C1 segment of cervical spinal cord (tissue), 14 donors: ENCODE measurements at places on chromosomes 11 and 22.

DNA sequence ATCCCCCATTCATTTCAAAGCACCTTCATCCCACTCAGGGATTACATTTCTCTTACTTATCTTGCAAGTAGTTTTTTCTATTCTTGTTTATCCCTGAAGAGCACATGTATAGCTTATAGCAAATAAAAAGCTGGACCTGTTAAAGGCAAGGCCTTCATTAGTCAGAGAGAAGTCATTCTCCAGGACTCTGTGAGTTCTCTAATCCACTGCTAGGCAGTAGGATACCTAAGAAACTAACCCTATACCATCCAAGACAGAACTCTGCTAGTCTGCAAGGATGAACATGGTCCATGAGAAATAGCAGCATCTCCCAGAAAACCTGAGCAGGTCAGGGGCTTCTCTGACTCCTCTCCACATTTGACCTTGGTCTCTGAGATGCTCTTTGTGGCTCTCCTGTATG lies 104.5 kb downstream of the KIRREL3 start:
- no peak for DNase-seq

GRCh38 chr22:40324468-40325305 lies 21.6 kb upstream of the ADSL start:
- no peak for DNase-seq

DNA sequence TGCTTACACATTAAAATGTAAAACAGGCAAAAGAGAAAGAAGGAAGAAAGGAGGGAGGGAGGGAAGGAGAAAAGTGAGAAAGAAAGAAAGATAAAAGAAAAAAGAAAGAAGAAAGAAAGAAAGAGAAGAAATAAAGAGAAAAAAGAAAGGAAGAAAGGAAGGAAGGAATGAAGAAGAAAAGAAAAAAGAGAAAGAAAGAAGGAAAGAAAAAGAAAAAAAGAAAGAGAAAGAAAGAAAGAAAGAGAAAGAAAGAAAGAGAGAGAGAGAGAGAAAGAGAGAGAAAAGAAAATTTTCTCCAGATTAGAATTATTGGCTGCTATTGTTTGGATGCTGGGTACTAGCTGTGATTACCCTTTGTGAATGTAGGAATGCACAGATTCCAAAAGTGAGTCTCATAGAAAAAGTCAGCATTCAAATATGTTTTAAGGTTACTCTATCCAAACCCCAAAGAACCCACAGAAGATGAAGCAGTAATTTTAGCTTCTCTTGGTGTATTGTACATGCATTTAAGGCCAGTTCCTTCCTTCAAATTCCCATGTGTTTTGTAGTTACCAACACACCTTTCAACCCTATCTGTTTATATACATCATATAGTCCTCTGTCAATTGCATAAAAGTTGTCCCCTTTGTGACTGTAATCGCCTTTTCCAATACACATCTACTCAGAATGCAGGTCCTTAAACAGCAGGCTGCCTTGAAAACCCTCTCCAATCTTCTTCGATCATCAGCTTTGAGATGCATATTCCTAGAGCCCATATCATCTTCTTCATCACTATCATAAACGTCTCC lies 789 bp upstream of the FAM111A start:
- no peak for DNase-seq

GRCh38 chr11:100151944-100152343 lies 535.1 kb upstream of the ARHGAP42 start:
- no peak for DNase-seq

DNA sequence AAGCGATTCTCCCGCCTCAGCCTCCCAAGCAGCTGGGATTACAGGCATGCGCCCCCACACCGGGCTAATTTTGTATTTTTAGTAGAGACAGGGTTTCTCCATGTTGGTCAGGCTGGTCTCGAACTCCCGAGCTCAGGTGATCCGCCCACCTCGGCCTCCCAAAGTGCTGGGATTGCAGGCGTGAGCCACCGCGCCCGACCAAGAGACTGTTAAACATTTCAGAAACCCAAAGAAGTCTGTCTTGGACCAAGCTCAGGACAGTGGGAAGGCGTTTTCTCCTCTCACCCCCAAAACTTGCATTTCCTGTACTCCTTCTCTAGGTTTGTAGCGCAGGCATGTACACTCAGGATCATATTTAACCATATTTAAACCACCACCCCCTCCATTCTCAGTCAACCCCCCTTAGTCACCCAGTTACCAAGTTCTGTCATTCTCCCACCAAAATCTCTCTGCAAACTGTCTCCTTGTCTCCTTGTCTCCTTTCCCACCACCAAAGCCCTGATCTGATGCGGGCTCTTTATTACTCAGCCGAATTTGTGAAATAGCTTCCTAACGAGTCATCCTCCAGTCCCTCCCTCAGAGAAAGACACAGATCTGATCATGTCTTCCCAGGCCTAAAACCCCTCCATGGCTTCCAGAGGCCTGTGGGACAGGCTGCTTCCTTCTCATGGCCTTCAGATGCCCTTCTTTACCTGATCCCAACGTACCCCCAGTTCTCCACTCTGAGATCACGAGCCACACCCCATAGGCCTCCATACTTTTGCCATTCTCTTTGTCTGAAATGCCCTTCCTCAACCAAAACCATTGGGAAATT lies 29.0 kb upstream of the CREB3L1 start:
- no peak for DNase-seq

DNA sequence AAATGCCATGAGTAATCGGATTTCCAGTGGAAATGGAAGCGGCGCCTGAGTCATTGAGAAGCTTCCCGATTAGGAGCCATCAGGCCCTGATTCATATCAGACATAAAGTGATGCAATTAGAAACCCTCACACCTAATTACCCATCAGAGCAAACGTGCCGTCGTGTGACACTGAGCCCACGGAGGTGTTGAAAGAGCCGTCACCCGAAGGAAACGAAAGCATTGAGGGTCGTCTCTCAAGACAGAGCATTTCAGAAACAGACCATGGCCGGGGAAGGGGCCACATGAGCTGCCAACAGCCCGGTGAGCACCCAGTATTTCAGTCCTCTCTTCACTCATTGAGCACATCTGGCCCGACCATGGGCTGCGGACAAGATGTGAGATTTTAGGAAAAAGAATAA lies 829.3 kb downstream of the TBC1D22A start:
- DNase-seq = no peak

DNA sequence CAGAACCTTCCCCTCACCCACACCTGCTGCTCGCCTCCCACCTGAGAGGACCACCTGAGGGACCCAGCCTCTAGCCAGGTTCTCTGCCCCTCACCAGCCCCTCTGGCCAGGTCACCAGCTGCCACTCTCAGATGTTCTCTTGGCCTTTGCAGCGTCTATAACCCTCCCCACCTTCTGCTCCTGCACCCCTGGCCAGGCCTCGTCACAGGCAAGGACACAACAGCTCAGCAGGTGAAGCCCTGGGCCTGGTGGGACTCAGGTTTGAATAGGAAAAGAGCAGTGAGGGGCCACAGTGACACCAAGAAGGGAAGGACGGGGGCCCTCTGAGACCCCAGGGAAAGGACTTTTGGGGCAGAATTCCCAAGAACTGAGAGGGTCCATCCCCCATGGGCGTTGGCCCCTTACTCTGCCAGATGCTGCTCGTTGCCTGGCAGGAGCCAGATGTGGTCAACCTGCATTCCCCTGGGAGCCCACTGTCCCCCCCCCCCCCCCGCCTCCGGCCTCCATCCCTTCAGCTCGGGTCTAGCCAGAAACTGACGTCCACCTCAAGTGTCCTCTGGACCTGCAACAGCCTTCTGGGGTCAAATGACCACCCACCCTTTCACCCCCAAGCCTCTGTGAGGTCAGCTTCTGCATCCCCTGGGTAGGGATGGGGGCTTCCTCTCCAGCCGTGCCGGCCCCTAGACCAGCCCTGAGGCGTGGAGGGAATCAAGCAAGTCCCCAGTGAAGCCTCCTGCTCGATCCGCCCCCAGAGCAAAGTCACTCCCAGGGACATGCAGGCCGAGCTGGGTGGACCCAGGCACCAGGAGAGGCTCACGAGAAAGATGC lies 28.7 kb downstream of the SBF1 start:
- DNase-seq = no peak

DNA sequence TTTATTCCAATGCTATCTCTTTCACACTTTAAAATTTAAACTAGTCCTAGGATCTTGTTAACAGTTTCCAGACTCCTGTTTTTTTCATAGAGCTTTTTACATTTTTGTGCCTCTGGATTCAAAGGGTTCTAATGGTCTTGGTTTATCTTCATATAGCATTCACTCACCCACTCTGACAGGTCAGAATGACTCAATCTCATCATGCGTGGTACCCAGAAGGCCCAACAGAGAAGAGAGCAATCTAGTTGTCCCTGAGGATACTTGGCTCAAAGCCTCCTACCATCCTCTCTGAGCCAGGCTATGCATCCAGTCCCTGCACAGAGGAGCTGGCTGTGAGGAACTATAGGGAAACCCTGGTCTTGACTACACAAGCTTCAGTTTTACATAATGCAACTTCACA lies 27.5 kb downstream of the MAML2 start:
- DNase-seq = no peak

DNA sequence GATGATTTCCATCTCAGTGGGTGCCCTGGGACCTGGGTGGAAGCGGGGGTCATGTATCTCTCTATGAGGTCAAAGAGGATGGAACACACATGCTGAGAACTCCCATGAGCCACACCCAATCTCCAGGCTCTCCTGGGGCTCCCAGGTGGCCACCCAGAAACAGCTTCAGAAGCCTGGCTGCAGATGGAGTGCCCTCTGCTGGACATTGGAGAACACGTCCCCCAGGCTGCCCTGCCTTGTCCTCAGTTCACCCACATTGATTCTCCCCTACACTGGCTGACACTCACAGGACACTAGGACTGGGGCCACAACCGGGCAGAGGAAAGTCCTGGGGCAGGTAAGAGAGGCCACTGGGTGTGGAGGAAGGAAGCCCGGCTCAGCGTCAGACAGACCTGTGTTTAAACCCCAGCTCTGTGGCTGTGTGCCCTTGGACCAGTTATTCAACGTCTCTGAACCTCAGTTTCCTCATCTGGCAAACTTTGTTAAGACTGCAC lies 4.5 kb upstream of the NOL12 start:
- peak; percentile 47 for DNase-seq

DNA sequence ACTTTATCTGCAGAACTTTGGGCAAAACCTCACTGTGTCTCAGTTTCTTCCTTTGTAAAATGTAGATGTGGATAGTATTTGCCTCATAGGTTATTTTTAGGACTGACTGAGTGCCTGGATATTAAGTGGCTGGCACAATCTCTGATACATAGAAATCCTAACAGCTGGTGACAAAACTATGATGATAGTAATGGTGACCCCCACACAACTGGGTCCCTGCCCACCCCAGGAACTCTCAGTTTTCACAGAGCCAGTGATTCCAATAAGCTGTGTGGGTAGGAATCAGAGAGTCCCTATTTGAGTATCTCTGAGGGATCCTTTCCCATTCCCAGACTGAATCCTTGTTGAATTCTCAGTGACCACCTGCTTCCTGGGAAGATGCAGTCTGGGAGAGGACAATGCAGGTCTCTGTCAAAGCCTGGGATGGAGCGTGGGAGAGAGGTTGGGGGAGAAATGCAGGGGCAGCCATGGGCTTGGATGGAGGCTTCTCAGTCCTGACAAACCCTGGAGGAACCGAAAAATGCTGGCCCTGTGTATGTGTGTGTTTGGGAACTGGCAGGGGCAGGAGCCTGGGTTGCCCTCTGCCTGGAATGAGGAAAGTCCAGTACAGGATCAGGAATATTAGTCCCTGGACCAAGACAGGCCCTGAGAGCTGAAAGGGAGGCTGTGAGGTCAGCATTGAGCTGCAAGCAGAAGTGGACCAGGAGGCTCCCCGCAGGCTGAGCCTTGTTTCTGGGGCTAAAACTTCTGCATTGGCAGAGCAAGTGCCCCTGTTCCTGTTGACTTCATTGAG lies 6.1 kb upstream of the P2RY6 start:
- DNase-seq = no peak

- DNase-seq = peak; percentile 23
Observed at GRCh38 chr22:28855355-28856094, 27.8 kb upstream of the ZNRF3 start.

DNA sequence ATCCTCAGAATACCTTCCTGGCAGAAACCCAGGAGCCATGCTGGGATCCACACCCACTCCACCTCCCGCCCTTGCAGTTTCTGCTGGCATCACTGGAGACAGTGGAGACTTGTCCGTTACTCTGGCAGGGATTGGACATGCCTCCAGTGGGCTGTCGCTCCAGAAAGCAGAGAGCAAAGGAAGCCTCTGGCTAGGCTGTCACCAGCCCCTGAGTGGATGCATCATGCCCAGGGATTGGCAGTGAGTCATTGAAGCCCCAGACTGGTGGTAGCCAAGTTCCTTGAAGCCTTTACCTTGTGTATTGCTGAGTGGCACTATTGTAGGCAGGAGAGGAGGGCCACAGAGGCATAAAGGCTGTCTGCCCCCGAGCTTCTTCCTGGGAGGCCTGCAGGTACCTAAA lies 34.8 kb upstream of the E2F8 start:
- no peak for DNase-seq

DNA sequence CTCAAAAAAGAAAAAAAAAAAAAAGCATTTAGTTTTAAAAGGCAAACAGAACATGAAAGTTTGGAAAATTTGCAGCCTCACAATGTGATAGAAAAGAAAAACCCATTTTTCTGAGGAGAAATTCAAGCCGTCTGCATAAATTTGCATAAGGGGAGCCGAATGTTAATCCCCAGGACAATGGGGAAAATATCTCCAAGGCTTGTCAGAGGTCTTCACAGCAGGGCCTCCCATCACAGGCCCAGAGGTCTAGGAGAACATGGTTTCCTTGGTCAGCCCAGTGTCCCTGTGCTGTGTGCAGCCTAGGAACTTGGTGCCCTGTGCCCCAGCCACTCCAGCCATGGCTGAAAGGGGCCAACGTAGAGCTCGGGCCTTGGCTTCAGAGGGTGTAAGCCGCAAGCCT lies 109.1 kb downstream of the TRIM44 start:
- DNase-seq = no peak
